ENCODE measurements at places on chromosomes 16 and 17. TPM values are rescaled to one million over a fixed set of nuclear protein-coding genes. Genes with fewer than 3 reads are reported as not detected.

The TMEM88 gene
- total RNA-seq, result 13.8 TPM

GRCh38 chr16:30658731-30659506, 688 bp downstream of the FBRS start:
- peak overlapping the region; percentile 70 for H3K4me3 ChIP-seq
- DNase-seq, result peak; percentile 94
- no peaks in the 10 kb centered on the region for H3K27me3 ChIP-seq
- peaks cover 11% of the 10 kb centered on the region for H3K4me1 ChIP-seq
- peak overlapping the region; percentile 84 for H3K27ac ChIP-seq

DNA sequence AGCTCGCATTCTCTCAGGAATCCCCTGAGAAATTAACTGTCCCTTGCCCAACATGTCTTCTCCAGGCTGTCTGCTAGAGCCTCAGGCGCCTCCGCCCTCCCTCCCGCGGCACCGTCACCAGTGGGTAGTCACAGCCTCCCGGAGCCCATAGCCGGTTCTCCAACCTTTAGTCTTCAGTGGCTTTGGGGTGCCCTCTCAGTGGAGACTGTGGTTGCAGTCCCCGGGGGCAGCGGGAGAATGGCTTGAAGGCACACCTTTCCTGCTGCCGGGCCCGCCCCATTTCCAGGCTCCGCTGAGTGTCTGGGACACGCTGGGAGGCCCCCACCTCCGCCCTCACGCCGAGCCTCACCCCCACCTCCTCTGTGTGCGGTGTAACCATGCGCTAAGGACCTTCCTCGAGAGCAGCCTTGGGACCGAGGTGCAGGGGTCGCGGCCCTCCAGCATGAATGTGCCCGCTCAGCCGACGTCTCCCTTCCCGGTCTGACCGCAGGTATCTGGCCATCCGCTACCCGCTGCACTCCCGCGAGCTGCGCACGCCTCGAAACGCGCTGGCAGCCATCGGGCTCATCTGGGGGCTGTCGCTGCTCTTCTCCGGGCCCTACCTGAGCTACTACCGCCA, 1.7 kb downstream of the GALR2 start:
- peak; percentile 39 for DNase-seq
- peak overlapping the region; percentile 52 for H3K4me3 ChIP-seq
- H3K27ac ChIP-seq, result no peak overlapping the region
- H3K4me1 ChIP-seq, result peaks cover 47% of the 10 kb centered on the region

- no peak overlapping the region for H3K4me3 ChIP-seq
- H3K27ac ChIP-seq, result no peak overlapping the region
- H3K4me1 ChIP-seq, result peaks cover 89% of the 10 kb centered on the region
- no peak for DNase-seq
- peaks cover 22% of the 10 kb centered on the region for H3K27me3 ChIP-seq
Observed at GRCh38 chr16:85584819-85585282, 28.3 kb upstream of the GSE1 start.

DNA sequence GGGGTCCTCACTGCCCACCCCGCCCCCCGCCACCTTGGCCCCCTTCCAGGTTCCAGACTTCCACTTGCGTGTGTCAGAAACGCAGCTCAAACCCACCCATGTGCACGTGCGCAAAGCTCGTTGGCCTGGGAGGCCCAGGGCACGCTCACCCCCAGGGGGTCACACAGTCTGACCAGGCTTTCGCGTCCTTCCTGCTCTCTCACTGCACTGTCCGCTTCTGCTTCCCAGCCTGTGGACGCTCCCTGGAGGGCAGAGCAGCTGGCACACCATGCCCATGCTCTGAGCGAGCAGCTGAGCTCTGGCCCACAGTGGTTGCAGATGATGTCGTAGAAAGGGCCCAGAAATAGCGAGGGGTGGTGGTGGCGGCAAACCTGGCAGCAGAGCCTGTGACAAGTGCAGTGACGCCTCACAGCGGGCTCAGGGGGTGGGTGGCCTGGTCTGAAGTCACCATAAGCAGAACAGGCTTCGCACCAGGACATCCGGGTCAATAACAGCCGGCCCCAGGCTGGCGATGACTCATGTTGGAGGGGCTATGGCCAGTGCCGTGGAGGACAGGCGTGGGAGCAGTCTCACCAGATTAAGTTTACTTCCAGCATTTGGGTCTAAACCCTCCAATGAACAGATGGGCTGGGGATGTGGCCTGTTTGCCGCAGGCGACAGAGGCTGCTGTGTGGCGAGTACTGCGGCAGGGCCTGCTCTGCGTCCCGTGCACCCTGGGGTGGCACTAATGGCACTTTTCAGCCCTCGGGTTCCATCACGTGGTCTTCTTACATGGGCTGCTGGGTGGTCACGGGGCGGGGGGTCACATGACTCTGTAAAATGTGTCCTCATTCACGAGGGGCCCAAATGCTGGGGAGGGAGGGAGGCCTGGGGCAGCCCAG, 49.0 kb downstream of the NT5M start:
- no peak overlapping the region for H3K4me3 ChIP-seq
- no peaks in the 10 kb centered on the region for H3K4me1 ChIP-seq
- no peak for DNase-seq
- H3K27ac ChIP-seq, result no peak overlapping the region

Data from neural progenitor cell (in vitro differentiated cells).